ENCODE measurements at places on chromosomes 2 and 18. TPM values are rescaled to one million over a fixed set of nuclear protein-coding genes. Genes with fewer than 3 reads are reported as not detected.

Gene SCN9A
- total RNA-seq: 58.6 TPM

Gene MAP3K19
- total RNA-seq: not detected

Gene SNORC
- total RNA-seq: 2.8 TPM

Gene CAVIN2
- total RNA-seq: 121 TPM

Gene TRIM54
- not detected for total RNA-seq

Gene ALLC
- total RNA-seq: not detected

Gene PARD3B
- 5.8 TPM for total RNA-seq

Gene POU3F3
- total RNA-seq: not detected

Gene SLC4A3
- 0.97 TPM for total RNA-seq

Gene MAL
- total RNA-seq: not detected

Gene SP100
- 50.5 TPM for total RNA-seq

Gene TRPM8
- not detected for total RNA-seq

Gene MFSD2B
- 0.63 TPM for total RNA-seq

Gene TDRD15
- not detected for total RNA-seq

Gene KCNF1
- total RNA-seq: 1.6 TPM

Gene AQP12B
- total RNA-seq: not detected

Gene FSHR
- total RNA-seq: not detected

Gene CACNB4
- total RNA-seq: 0.20 TPM

Gene MSTN
- total RNA-seq: 0.17 TPM

Gene CYRIA
- not detected for total RNA-seq

Gene MYO7B
- total RNA-seq: not detected

Gene KATNAL2
- 0.87 TPM for total RNA-seq

Gene EXOC6B
- total RNA-seq: 7.2 TPM

Gene LGALSL
- total RNA-seq: 13.3 TPM

Gene MFF
- total RNA-seq: 785 TPM

Gene HOXD9
- total RNA-seq: not detected

Gene MATN3
- 3.0 TPM for total RNA-seq

Gene NT5C1B
- not detected for total RNA-seq

Gene NCKAP5
- 10.0 TPM for total RNA-seq

Gene BCL11A
- 2.1 TPM for total RNA-seq

Gene UPP2
- total RNA-seq: not detected

Gene GYPC
- total RNA-seq: not detected

Gene TMEM37
- 1.4 TPM for total RNA-seq

Gene ARHGEF4
- total RNA-seq: 4.2 TPM

Gene RFX8
- total RNA-seq: not detected

Gene TUBA4B
- not detected for total RNA-seq

Gene SGPP2
- not detected for total RNA-seq

Gene ANKRD39
- total RNA-seq: 13.2 TPM

Gene SULT1C4
- not detected for total RNA-seq

Gene NCKAP1
- total RNA-seq: 201 TPM

Gene SNX17
- total RNA-seq: 88.7 TPM

Gene NR4A2
- 5.7 TPM for total RNA-seq

Gene SERPINB12
- not detected for total RNA-seq

Gene LRATD1
- 2.6 TPM for total RNA-seq

Gene OBSL1
- total RNA-seq: 10.0 TPM

Gene TP53I3
- total RNA-seq: 20.2 TPM

Gene LNPK
- total RNA-seq: 20.8 TPM

Gene REG3G
- total RNA-seq: not detected

Gene C2orf78
- total RNA-seq: not detected

Gene ERFE
- total RNA-seq: 7.7 TPM

Gene SIX2
- 0.15 TPM for total RNA-seq

Gene CKAP2L
- total RNA-seq: 22.6 TPM

Gene GRB14
- 1.5 TPM for total RNA-seq

All from NCI-H460 (cell line).